ENCODE measurements at places on chromosomes 5 and 9.
A peak's percentile ranks its signal among the peaks of the same experiment; 100 is the strongest.

DNA sequence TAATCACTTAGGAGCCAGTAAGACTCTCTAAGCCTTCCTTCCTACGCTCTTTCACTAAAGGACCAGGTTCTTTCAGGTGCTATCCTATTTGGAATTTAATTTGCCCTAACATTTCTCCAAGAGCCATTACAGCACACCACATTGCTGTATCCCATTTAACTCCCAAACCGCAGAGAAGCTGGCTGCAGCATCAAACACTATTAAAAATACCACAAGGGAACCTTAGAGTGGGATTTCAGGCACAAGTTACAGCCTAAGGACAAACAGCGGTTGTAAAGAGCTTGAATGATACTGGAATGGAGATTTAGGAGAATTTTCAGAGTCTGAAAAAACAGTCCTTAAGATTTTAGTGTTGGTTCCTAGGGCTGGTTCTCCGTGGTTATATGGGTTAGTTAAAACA lies 566.4 kb downstream of the RAB3C start:
- no peak for DNase-seq

DNA sequence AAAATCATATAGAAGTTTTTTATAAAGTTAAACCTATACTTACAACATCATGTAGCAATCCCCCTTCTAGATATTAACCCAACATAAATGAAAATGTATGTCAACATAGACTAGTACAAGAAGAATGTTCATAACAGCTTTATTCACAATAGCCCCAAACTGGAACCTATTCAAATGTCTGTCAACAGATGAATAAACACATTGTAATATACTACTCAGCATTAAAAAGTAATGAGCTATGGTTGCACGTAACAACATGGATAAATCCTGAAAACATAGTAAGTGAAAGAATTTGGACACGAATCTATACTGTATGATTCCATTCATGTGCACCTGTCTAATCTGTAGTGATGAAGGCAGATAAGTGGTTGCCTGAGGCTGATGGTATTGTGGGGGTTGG lies 73.9 kb downstream of the CSNK1G3 start:
- DNase-seq: no peak

- no peak for DNase-seq
These were observed 46.0 kb downstream of the SLC44A1 start for GRCh38 chr9:105290418-105290817.

DNA sequence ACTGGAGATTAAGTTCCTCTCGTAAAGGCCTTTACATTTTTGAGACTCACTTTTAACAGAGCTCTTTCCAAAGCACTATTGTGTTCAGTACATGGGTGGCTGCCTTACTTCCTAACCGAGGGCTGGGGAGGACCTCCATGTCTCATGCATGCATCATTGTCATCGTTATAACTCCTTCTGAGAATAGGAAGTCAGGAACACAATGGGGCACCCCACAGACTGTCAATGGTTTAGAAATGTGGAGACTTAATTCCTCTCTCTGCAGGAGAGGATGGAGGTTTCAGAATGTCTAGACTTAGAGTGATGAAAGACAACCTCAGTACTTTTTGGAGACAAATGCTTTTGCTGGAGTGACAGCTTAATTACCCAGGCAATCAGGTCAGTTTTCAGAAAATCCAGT lies 83.9 kb downstream of the PRLR start:
- DNase-seq: no peak

GRCh38 chr9:16460696-16461095 lies 409.8 kb downstream of the BNC2 start:
- DNase-seq: no peak

GRCh38 chr9:112887381-112887780 lies 3.3 kb downstream of the SLC46A2 start:
- no peak for DNase-seq

DNA sequence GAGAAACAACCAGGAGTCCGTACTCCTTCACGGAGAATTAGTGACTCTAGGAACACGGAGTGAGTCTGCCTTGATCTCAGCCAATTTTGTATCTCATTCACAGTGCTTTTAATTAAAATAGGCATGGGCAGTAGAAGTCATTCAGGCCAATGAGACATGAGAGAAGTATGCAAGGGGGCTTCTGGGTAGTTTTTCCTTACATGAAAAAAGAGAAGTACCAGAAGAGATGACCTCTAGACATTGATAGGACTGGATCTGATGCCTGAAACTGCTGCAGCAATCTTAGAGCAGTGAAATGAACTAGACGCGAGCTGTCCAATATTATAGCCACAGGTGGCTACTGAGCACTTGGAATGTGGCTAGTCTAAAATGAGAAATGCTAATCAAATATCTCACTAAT lies 187.7 kb upstream of the TLE4 start:
- DNase-seq: no peak

DNA sequence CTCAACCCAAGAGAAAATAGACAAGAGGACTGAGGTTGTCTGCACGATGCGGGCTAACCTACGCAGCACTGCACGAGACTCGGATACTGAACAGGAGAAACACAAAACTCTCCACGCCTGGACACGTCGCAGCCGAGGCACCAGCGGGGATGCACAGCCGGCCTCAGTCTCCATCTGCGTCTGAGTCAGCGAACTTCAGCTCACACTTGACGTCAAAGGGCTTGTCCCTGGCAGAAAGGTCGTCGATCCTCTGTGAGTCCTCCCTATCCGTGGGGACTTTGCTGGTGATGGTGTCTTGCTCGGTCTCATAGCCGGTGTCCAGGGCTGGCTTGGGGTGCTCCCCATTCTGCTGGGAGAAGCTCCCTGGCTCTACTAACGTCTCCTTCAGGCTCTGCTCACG lies 60.2 kb downstream of the SECISBP2 start:
- DNase-seq: no peak

DNA sequence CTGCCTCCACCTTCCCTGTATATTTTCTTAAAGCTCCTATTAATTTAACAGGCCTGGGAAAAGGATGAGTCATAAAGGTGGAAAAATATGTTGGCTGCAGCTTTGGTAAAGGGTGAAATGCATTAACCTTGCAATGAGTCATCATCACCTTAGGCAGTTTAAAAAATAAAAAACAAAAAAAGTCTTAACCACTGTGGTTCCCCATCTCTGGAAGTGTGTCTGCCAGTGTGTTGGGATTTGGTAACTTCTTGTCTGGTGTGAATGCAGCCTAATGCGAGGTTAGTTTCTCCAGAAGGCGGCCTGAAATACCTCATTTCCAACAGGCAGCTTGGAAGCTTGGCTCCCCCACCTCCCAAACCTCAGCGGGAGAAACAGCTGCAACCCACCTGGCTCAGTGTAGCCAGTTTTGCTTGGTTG lies 265.3 kb upstream of the GAS1 start:
- DNase-seq: no peak

DNA sequence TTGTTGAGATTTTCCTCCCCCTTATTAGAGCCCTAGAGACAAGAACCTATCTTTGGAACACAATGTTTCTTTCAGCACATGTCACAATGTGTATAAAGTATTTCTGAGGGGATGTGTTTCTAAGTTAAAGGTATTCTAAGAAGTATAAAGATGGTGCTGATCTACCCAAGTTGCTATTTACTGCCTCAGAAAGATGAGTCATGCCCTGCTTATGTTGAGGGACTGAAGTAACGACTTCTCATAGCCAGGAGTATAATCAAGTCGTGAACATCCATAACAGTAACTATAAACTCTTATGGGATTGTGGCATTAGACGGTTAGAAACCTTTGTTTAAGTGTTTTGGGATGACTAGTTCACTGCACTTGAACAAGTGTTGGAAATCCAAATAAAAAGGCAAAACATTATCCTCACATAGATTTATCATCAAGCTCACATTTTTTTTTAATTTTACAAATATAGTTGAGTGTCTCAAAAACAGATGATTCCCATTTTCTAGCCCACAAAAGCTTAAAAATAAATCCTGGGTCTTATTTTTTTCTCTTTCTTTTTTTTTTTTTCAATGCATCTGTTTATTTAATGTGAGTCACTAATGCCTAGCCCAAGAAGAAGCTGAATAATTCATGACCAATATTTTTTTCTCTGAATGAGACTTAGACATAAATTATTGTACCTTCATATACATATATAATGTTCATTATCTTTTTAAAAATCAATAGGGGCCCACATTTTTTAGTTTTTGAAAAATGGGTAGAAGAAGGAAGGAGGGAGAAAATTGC lies 12.2 kb upstream of the TMEM252 start:
- no peak for DNase-seq

DNA sequence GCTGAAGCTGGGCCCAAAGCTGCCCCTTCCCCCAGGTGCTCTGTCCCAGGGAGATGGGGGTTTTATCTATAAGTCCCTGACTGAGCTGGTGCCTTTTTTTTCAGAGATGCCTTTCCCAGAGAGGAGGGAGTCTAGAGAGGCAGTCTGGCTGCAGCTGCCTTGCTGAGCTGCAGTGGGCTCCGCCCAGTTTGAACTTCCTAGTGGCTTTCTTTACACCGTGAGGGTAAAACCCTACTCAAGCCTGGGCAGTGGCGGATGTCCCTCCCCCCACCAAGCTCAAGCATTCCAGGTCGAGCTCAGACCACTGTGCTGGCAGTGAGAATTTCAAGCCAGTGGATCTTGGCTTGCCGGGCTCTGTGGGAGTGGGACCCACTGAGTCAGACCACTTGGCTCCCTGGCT lies 41.3 kb downstream of the CAVIN4 start:
- no peak for DNase-seq

DNA sequence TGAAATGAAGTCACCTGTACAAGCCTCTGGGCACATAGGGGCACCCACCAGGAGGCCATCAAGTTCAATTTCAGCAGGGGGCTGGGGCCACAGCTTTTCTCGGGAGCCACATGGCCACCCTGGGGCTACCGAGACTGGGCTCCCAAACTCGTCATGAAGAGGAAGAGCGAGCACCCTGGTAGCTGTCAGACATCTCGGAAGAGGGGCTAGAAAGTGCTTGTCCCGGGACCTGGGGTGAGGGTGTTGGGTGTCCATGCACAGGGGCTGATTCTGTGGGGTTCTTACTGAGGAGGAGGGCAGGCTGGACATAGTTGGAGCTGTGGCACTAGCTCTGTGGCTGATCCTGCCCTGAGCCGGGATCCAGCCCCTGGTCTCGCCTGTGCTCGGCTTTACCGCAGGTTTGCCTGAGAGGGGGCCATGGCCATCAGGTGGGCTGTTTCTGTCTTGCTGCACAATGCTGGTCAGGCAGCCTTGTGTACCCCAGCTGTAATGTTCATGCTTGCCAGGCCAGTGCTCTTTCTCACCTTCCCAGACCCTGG lies 70.3 kb downstream of the PHF2 start:
- no peak for DNase-seq

DNA sequence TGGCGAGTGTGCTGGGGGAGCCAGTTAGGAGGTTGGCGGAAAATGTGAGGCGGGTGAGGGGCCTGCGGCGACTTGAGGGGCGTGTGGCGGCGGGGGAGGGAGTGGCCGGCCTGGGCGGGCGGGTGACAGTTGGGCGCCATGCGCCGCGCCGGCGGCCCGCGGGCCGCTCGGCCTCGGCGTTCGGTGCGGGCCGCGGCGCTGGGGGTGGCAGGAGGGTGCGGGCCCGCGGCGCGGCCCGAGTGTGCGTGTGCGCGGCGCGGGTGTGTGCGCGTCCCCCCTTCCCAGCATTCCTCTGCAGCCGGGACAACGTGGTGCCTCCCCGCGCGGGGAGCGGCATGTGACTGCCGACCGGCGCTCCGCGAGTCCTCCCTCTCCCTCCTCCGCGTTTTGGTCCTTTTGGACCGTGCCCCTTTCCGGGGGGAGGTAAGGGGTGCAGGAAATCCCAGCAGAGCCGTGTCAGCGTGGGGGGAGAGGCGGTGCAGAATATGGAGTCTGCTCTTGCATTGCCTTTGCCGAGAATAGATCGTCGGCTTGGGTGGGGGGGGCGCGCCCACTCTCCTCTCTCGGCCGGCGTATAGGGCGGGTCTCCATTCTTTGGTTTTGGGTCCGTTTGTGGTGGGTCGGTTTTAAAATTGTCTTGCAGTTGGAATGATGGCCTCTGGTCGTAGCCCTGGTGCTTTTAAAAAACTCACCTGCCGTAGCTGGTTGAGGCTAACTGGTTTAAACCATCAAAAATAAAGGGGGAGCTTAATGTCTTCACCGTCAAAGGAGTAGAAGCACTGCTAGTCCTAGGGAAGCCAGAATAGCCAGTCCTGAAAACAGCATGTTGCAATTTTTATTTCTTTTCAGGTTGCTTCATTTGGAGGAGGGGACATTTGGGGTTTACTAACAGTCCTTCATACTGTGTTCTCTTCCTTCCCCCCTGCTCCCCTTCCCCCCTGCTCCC lies 2.0 kb downstream of the LARP1 start:
- DNase-seq: peak; percentile 25

GRCh38 chr5:89213573-89213972 lies 330.6 kb upstream of the MEF2C start:
- no peak for DNase-seq

DNA sequence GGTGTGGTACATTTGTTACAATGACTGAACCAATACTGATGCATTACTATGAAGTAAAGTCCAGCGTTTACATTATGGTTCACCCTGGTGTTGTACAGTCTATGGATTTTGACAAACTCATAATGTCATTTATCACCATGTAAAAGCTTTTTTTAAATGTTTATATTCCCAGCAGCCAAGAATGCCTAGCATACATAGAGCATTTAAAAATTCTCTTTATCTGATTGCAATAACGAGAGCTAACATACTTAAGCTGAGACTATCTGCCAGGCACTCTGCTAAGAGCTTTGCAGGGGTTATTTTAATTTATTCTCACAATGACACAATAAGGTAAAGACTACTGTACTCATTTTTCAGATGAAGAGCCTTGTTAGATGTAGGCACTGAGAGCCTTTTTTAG lies 24.1 kb downstream of the PRDM6 start:
- DNase-seq: no peak

- DNase-seq: no peak
These were observed 73.7 kb downstream of the ZNF366 start for GRCh38 chr5:72433522-72433921.

DNA sequence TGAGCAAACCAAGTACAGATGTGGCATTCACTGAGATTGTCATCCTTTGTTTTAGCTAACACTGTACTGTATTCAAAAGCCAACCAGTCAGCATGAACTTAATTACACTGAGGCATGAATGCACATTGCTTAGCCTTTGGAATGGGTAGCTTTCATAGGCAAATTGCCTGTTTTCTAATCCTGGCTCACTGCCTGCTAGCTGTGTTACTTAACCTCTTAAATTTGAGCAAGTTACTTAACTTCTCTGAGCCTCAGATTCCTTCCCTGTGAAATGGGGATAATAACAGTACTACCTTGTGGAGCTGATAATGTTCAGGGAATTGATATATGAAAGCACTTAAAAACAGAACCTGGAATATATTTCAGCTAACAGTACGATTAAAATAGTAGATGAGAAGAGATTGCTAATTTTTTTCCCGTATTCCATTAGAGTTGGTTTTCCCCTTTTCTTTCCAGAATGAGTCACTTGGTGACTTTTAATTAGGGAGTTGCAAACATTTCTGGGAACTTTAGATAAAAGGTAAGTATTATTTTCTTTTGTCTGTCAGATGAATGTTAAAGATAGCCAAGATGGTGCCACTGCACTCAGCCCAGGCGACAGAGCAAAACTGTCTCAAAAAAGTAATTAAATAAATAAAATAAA lies 43.9 kb downstream of the ARRDC3 start:
- no peak for DNase-seq

GRCh38 chr9:33211695-33212393 lies 28.1 kb upstream of the SPINK4 start:
- DNase-seq: no peak

Measured in effector memory CD4-positive, alpha-beta T cell (primary cell).